ENCODE measurements at places on chromosomes 3 and 15.

DNA sequence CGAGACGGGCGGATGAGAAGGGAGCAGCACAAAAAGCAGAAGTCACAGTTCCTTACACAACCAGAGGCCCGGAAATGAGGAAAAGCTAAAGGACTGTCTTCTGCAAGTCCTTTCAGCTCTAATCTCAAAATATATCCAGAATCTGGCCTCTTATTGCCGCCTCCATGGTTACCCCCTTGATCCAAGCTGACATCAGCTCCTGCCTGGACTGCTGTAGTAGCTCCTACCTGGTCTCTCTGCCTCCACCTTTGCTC is 324.0 kb upstream of the ROPN1 start:
- DNase-seq, result no peak

GRCh38 chr3:121819236-121819635 is 15.6 kb downstream of the IQCB1 start:
- no peak for DNase-seq

DNA sequence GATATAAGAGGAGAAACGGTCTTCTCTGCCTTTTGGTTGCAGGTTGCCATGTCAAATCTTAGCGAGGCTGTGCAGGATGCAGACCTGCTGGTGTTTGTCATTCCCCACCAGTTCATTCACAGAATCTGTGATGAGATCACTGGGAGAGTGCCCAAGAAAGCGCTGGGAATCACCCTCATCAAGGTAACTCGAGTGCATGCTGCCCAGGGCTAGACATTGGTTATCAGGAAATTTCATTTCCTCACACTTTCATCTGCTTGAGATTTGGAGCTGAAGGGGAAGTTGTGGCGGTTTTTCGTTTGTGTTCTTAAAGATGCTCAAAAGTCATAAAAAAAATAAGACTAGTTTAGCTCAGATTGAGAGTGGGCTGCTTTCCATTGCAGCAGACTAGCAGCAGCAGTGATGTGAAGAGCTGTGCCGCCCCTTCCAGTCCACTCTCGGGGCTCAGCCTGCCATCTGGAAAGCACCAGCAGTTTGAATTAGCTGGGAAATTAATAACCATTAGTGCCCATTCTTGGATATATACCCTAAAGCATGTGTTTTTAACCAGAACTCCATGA is 32.2 kb downstream of the GPD1L start:
- DNase-seq, result no peak

- no peak for DNase-seq
Observed at GRCh38 chr3:25441234-25441856, 13.3 kb downstream of the RARB start.

- DNase-seq, result no peak
Observed at GRCh38 chr3:124845406-124845805, 41.8 kb downstream of the ITGB5 start.

DNA sequence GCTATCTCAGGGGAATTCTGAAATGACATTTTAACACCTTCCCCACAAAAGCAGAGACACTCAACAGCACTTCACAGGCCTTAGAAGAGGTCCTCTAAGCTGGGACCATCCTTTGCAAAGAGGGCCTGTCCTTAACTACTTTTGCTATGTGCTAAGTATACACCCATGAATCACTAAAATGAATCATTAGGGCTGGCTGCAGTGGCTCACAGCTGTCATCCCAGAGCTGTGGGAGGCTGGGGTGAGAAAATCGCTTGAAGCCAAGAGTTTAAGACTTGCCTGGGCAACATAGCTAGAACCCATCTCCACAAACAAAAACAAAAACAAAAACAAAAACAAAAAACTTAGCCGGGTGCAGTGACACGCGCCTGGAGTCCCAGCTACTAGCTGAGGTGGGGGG is 53.9 kb upstream of the MELTF start:
- no peak for DNase-seq

- DNase-seq, result no peak
Observed at GRCh38 chr3:101861212-101861788, 12.0 kb downstream of the NFKBIZ start.

GRCh38 chr3:58670506-58671135 is 4.0 kb upstream of the FAM3D start:
- DNase-seq, result no peak

DNA sequence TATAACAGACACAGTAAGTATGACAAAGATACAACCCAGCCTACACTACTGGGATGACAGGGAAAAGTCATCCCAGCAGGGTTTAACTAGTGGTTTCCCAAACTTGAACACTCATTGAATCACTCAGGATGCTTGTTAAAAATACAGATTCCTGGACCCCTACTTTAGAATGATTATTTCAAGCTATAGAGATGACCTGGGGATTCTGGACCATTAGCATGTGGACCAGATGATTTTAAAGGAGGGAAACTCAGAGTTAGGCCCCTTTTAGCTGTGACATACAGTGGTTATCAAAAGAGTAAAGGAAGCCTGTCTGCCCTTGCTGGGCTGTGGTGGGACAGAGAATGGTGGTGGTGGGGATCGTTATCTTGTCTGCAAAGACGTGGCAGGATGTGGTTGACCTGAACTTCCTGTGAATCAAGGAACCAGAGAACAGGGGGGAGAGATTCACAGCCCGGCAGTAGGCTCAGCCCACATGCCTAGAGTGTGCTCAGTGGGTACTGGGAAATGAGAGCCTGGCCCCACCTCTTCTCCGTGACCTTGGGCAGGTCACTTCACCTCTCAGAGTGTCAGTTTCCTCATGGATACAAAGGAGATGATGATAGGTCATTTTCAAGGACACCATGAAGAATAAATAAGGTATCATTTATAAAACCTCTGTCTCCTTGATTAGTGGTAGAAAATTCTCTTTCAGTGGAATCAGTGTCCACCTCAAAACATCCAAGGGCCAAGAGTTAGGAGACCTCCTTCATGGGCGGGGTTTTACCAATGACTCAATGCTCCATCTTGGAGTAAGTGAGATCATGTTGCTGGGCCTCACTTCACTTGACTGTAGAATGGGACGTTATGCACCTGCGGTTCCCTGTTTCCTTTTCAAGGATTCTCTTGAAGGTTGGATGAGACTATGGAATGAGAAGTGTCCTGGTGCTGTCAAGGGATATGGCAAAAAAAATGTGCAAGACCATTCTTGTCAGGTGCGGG is 306.5 kb downstream of the RPLP1 start:
- DNase-seq, result peak; percentile 55

- DNase-seq, result no peak
Observed at GRCh38 chr3:97037294-97037943, 223.0 kb downstream of the EPHA6 start.

DNA sequence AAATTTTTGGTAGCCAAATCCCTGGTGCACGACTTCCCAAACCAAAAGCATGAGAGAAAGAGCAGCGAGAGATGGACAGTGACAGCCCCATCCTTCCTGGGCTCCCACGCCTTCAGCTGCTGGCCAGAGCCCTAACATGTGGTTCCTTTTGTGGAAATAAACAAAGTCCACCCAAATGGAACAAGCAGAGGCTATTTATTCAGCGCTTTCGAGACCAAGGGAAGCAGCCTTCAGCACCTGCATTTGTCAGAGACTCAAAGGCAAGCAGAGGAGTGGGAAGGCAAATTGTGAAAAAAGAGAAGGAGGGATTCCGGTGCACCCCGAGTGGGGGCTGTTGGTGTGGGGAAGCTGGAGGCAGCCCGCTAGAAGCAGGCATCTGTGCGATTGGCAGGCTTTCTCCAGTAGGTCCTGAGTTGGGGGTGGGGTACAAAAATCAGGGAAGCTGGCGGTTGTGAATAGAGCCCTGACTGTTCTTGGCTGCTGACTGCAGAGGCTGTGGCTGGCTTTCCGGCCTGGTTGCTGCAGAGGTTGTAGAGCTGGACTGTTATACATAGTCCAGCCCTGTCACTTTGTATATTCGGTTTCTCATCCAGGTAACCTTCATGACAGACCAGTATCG is 427.2 kb downstream of the OCA2 start:
- DNase-seq, result no peak

GRCh38 chr3:112327371-112327951 is 5.5 kb upstream of the CD200 start:
- DNase-seq, result no peak

DNA sequence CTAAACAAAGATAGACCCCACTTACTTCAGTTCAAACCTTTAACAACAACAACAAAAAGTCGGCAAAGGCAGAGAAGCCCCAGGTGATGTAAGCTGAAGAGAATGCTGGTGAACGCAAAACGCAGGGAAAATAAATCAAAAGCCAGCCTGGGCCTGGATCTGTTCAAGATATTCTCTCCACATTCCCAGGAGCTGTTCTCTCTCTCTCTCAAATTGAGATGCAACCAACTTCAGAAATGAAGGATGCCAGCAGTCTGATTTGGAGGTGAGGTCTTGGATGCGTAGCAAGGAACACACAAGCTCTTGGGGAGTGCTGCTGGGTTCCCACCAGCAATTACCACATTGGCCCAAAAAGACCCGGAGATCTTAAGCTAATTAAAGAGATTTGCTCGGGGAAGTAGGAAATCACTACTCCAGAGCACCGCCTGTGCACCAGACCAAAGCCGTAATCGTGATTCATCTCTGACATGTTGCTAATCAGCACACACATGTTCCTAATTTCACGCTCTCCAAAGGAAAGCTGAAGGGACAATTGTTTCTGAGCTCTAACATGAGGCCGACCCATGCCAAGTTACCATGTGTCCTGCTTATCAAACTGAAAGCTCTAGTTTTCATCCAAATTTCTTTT is 37.1 kb downstream of the IL17RD start:
- no peak for DNase-seq

DNA sequence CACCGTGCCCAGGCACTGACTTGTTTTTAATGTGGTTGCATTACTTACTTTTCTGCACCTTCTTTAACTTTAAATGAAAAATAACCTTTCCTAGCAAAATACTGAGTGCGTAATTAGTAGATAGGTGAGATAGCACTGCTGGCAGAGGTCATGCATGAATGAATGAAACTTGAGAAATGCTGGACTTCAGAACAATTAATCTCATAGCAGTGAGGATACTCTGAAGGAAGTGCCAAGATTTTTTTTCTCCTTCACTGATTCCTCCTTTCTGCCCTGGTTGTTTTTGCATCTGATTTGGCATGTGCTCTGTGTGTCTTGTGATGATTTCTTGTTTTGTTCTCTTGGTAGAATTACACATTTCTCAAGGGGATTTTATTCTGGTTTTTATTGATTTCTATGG is 378.9 kb downstream of the PTPRG start:
- DNase-seq, result no peak

GRCh38 chr3:30273304-30274072 is 332.9 kb upstream of the TGFBR2 start:
- DNase-seq, result no peak

GRCh38 chr3:140731440-140732119 is 53.7 kb downstream of the TRIM42 start:
- no peak for DNase-seq

- no peak for DNase-seq
Observed at GRCh38 chr3:197428117-197428801, 127.5 kb downstream of the BDH1 start.

- no peak for DNase-seq
Observed at GRCh38 chr3:151384741-151385174, at the start of gene P2RY12. P2RY12 (minus strand) TSS chr3:151384753; CDS start chr3:151338845, 45,908 bp downstream.

- no peak for DNase-seq
Observed at GRCh38 chr3:126730376-126730775, 26.3 kb downstream of the CHCHD6 start.

GRCh38 chr3:133945381-133946095 is 49.9 kb upstream of the RAB6B start:
- DNase-seq, result no peak

- no peak for DNase-seq
Observed at GRCh38 chr15:35624881-35625280, 78.9 kb upstream of the DPH6 start.

GRCh38 chr3:124520970-124521369 is 209.3 kb upstream of the UMPS start:
- DNase-seq, result no peak

DNA sequence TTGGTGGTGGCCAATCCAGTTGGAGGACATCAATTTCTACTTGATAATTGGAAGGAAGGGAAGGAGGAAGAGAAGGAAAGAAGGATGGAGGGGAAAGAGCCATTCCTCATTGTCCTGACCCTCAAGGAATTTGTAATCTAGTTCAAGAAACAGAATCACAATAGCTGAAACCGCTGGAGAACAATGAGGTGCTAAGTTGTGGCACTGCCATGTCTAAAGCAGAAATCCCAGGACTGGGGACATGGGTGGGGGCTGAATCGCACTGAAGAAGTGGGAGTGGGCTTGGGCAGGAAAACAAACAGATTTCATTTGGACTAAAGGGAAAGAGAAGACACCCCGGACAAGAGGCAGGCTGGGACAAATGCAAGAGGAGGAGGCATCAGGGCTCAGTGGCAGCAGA is 183.6 kb downstream of the UACA start:
- DNase-seq, result no peak

DNA sequence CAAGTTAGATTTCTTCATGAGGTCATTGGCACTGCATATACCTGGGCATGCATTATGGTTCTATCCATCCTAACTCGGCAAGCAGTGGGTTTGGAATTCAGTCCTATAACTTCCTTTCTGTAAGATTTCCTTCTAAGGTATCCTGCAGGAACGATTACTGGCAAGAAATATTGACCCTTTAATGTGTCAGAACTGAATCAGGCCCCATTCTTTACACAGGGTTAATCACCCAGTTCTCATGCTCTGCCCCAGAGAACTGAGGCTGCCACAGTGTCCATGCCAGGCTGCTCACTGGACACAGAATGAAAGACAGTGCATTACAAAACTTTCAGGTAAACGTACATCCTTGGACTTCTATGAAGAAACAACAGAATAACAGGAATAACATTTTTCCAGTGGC is 108.9 kb downstream of the RPL22L1 start:
- no peak for DNase-seq

GRCh38 chr3:171796625-171797264 is 13.5 kb downstream of the PLD1 start:
- DNase-seq, result no peak

GRCh38 chr15:87764461-87765240 is 491.9 kb downstream of the NTRK3 start:
- no peak for DNase-seq

- DNase-seq, result no peak
Observed at GRCh38 chr15:40029979-40030893, 8.7 kb downstream of the SRP14 start.

- no peak for DNase-seq
Observed at GRCh38 chr15:57509126-57509525, 82.6 kb upstream of the MYZAP start.

DNA sequence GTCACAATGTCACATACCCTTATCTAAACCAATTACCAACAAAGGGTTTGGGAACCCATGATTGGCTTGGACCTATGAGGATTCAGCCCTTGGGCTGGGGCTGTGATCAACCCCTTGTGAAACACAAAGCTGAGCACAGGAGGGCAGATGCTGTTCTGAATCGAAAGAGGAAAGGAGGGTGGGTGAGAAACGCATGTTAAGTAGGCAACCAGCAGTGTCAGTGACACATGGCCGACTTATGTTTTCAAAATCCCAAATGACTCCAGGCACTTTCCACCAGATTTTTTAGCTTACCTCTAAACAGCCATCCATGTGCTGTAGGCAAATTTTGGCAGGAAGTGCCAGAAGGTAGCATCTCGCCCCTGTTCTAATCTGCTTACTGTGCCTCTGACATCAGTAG is 34.1 kb upstream of the KLHL25 start:
- DNase-seq, result no peak

GRCh38 chr3:146503461-146504202 is 34.3 kb upstream of the PLSCR2 start:
- no peak for DNase-seq

- no peak for DNase-seq
Observed at GRCh38 chr3:160402221-160403027, 3.0 kb downstream of the SMC4 start.

GRCh38 chr15:35071106-35071505 is 14.0 kb downstream of the NANOGP8 start:
- DNase-seq, result no peak
